ENCODE measurements at places on chromosomes 11 and 22. TPM values are rescaled to one million over a fixed set of nuclear protein-coding genes. Genes with fewer than 3 reads are reported as not detected.
A peak's percentile ranks its signal among the peaks of the same experiment; 100 is the strongest.

- DNase-seq = no peak
Observed at GRCh38 chr11:74018331-74019005, 9.6 kb upstream of the UCP3 start.

DNA sequence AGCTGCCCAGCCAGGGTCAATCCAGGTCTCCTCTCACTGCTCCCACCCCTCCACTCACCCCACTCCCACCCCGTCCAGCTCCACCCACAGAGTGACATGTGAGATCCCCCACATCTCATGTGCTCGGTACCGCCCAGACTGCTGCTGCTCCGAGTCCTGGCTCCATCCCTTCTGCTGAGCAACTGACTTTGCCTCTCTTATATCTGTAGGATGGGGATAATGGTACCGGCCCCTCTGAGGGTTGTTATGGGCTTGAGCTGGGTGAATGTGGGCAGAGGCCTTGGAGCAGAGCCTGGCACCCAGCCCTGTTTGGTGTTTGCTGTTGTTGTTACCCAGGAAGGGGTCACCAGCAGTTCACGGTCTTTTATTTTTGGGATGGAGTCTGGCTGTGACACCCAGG is 77.0 kb downstream of the ST3GAL4 start:
- no peak for DNase-seq

- DNase-seq = peak; percentile 57
Observed at GRCh38 chr11:125091247-125091876, 20.1 kb downstream of the TMEM218 start.

DNA sequence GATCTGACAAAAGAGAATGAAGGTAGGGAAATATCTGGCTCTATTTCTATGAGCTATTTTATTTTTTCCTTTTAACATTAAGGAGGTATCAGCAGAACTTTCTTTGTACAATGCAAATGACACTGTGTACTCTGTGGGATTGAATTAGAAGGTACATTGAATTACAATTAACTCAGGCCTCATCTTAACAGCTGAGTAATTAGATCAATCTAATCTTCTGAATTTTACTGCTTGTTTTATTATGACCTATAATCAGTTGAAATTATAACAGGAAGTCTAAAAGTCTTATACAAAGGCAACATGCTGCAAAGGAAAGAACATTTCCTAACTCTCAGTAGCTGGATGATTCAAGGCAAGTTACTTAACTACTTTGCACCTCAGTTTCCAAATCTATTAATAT is 69.8 kb downstream of the RELT start:
- no peak for DNase-seq

GRCh38 chr11:88098289-88098688 is 77.0 kb downstream of the RAB38 start:
- DNase-seq = no peak

The GUCY1A2 gene
- total RNA-seq = 0.17 TPM

The RGL4 gene
- total RNA-seq = not detected
